ENCODE measurements at places on chromosomes 12 and 14.

DNA sequence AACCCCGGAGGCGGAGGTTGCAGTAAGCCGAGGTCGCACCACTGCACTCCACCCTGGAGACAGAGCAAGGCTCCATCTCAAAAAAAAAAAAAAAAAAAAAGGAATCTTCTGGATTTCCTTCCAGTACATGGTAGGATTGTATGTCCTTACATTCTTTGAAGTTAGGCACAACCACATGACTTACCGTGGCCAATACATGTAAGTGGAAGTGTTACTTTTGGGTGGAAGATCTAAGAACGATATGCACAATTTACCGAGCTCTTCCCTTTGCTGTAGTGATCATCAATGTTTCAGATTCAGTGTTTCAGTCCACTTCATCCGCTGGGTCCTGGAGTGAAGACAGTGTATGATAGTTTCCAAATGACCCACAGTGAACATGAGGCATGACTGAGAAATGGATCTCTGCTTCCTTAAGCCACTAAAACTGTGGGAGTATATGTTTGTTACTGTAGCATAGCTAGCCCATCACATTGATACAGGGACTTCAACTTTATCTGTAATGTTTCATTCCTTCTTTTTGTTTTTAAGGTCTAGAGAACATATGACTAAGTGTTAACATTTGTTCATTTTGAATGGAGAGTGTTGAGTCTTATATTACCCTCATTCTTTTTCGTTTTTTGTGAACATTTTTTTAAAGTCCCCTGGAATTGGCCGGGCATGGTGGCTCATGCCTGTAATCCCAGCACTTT is 18.5 kb upstream of the NINJ2 start:
- DNase-seq, result no peak

DNA sequence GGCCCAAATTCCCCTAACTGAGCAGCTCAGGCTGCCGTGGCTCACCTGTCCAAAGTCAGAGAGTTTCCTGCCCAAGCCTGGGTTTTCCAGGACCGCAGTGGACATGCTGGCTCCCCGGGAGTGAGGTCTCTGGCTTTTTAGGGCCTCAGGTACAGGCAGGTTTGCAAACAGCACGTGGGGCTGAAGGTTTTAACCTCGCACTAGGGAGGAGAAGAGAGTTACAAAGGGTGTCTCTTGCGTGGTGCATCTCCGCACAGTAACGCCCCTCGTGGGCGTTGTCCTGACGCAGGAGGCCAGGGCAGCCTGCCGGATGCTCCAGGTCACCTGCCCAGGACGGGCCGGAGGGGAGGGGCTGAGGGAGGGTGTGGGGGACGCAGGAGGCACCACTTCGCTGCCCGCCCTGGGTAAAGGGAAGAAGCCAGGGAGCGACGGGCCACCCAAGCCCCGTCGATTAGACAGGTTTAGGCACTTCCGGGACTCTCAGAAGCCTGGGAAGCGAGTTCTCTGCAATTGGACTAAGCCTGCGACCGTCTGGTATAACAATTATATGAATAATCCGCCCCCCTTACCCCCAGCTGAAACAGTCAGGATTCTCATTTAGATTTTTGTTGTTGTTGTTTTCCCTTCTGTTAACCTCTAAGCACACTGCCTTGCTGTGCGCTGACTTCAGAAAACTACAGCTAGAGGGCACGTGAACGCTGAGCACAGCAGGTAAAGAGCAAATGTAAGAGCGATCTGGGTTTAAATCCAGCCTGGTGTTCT is at the start of gene PAH:
Gene PAH, minus strand, starts transcription at position 219 of the 762 bp plus-strand sequence. Its CDS starts 114 bp downstream, at position 105.
- DNase-seq, result peak; percentile 5

- DNase-seq, result no peak
Measured at GRCh38 chr14:87160989-87161388, 832.0 kb downstream of the GALC start.

DNA sequence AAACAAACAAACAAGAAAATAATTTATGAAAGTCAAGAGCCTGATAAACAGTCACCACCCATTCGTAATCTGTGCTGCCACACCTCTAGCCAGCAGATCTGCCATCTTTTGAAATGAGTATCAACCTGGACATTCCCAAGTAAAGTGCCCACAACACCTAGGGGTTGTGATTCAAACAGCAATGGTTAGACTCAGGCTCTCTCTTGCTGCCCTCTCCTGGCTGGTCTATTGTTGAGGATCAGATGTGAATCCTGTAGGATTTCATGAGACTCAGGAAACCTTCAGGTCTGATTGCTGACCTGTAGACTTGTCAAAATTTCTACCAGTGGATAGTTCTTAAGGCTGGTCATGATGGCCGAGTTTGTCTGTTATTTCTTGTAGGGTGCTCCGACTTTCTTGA is 26.8 kb downstream of the DGLUCY start:
- no peak for DNase-seq

- DNase-seq, result no peak
Measured at GRCh38 chr12:132287391-132288238, 41.8 kb downstream of the GALNT9 start.

DNA sequence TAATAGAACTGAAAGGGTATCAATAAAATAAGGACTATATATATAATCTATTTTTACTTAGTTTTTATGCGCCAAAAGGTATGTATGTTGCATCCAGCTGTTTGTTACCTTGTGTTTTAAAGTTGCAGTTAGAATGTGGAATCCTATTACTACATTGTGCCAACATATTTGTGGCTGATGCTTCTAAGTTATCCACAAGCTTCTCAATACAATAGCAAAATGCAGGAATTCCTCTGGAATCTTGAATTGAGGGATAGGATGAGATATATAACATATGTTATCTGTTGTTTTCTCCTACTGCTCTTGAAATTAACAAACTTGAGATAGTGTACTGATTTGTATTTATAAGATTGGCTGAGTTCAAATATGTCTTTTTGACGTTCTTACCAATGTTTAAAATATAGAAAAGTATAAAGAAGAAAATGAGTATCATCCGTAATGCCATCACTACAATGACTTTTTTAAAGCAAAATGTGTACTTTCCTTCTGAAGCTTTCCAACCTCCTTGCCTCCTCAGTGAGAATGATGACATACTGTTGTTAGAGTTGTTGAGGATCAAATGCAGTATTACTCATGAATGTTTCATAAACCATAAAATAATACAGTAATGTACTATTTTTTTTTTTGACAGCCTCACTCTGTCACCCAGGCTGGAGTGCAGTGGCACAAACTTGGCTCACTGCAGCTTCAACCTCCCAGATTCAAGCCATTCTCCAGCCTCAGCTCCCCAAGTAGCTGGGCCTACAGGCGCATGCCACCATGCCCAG is 6.6 kb downstream of the RAP1B start:
- no peak for DNase-seq

GRCh38 chr12:50984586-50985298 is 32.4 kb downstream of the HIGD1C start:
- no peak for DNase-seq

GRCh38 chr14:84225268-84225667 is 1304.7 kb upstream of the FLRT2 start:
- no peak for DNase-seq

DNA sequence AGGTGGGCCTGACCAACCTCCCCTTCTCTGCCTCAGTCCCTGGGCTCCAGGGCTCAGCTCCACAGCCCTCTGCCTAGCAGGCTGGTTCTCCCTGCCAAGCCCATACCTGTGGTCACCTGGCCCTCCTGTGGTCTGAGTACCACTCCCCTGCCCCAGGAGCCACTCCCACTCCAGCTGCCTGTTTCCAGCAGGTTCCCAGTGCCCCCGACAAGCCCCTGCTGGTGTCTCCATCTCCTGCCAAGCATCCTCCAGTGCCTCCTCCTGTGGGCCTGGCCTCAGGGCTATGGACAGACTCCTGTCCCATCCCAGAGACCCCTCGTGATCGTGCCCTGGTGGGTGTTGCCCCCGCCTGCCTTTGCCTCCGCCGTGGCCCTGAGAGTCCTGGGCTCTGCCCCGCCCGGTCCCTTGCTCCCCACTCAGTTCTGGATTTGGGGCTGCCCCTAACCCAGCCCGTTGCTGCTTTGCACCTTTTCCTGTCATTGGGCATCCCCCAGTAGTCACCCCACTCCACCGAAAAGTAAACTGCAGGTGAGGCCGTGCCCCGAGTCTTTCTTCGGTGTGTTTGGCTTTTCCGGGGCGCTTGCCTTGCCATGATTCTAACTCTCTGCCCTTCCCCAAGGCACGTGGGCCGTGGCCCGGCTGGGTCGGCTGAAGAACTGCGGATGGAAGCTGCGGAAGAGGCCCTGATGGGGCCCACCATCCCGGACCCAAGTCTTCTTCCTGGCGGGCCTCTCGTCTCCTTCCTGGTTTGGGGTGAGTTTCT is 9.8 kb downstream of the MEG3 start:
- DNase-seq, result no peak

GRCh38 chr12:96364092-96364700 is 36.0 kb downstream of the CDK17 start:
- no peak for DNase-seq

GRCh38 chr12:101490286-101490920 is 15.3 kb downstream of the SPIC start:
- DNase-seq, result no peak

Measured in CD4-positive, alpha-beta T cell treated with Interleukin-4 for 4 hours (primary cell).